ENCODE measurements at places on chromosomes 16 and 17.
A peak's percentile ranks its signal among the peaks of the same experiment; 100 is the strongest.

- no peak for DNase-seq
These were observed 12.9 kb downstream of the NUBP1 start for GRCh38 chr16:10756574-10756973.

GRCh38 chr16:74450236-74450635 is 29.0 kb upstream of the CLEC18B start:
- DNase-seq: peak; percentile 16

GRCh38 chr17:67992548-67993152 is 3.6 kb downstream of the C17orf58 start:
- no peak for DNase-seq

DNA sequence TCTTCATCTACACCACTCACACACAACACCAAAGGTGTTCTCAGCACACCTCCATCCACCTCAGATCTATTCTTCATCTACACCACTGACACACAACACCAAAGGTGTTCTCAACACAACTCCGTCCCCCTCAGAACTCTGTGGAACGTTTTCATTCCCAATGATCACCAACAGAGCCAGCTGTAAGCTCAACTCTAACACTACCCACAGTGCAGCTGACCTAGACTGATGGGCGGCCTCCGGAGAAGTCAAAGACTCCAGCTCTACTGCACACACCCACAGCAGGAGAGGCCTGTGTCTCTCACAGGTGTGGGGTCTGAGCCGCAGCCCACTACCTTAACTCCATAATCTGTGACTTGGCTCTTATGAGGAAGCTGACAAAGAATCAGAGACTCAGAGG is 50.7 kb downstream of the ANKRD11 start:
- no peak for DNase-seq

DNA sequence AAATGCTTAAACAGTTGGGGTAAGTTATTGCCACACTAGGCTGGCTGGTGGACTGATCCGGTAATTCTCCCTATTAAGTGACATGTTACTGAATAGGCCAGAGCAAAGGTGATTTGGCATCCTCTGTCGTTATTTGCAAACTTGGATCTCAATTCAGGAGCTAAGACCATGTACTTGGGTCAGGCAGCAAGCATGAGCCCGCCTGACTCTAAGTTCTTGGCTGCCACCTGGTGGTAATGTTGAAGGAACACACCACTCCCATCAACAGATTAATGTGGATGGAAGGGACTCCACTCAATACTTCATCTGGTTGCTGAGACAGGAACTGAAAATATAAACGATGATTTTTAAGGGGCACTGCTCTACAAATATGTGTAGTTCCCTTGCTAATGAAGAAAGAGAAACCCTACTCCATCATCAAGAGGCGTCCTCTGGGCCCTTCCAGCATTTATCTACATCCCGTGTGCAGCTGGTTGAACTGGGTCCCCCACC is 70.8 kb downstream of the EMP2 start:
- peak; percentile 91 for DNase-seq

DNA sequence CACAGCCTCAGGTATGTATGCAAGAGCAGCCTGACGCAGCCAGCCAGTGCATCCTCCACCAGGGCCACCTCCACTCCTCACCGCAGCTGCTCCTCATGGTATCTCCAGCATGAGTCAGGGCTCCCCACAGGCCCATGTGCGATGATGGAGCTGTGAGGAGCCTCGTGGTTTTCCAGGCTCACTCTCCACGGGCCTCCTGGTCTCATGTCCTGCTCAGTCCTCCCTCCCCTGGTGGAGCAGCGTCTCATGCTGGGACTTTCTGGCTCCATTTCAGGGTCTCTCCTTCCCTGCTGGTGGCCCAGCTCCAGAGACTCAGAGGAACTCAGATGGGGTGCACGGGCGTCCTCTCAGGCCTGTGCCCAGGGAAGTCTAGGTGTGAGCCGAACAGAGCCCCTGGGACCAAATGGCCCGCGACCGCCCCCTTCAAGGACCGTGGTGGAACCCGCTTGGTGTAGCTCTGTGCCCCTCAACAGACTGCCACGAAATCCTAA is 70.4 kb downstream of the METRNL start:
- DNase-seq: no peak

Data from adipocyte (in vitro differentiated cells).